ENCODE measurements at places on chromosomes 1 and 21.

DNA sequence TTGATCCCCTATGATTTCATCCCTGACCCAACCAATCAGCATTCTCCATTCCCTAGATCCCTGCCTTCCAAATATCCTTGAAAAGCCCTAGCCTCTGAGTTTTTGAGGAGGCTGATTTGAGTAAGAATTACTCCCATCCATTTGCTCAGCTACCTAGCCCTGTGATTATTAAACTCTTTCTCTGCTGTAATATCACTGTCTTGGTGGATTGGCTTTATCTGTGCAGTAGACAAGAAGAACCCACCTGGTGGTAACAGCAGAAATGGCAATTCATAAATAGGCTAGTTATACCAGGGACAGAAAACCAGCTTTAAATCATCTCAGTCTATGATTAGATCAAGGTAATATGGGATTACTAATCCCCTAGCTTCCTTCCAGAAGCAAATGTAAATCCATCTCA is 13.0 kb downstream of the IL20 start:
- DNase-seq = no peak

DNA sequence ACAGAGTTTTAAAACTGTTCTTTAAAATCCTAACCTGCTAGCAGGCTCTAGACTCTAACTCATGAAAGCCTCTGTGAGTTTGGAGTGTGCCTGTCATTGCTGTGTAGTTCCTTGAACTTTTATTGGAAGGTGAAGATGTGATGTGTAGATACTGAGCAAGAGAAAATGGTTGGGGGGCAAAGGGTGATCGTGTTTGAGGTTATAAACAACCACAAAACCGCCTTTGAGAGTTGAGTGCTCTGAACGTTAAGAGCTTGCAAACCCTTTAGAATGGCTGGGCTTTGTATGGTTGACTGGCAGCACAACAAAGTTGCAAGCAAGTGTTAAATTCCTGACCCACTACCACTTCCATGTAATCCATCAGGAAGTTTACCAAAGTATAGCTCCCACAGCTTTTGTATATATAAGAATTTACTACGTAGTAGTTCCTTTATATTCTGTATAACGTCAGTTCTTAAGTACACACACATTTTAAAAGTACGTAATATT is 19.6 kb downstream of the BACE2 start:
- DNase-seq = no peak

- DNase-seq = no peak
These were observed 2.8 kb upstream of the PHC2 start for GRCh38 chr1:33433509-33434362.

DNA sequence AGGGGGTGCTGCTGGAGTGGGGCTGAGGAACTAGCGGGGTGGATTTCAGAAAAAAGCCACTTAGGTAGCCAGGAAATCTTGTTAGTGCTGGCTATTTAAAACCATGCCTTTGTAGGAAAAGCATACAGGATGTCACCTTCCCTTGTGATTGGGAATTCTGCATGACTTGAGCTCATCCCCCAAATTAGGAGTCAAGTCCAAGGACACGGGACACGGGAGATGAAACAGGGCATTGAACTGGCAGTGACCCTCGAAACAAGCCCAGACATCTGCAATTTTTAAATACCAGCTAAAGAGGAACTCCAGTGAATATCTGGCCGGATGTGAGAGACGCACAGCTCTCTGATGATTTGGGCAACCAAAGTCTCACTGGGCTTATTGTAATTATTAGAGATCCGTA is 32.8 kb downstream of the C2CD2 start:
- DNase-seq = no peak

- no peak for DNase-seq
These were observed 106.7 kb upstream of the C21orf91 start for GRCh38 chr21:17925899-17926298.
